Type B pancreatic cell (in vitro differentiated cells): ENCODE measurements at places on chromosomes 11 and 22.
A peak's percentile ranks its signal among the peaks of the same experiment; 100 is the strongest.

GRCh38 chr11:75313513-75314272 lies 37.8 kb downstream of the ARRB1 start:
- DNase-seq, result no peak

DNA sequence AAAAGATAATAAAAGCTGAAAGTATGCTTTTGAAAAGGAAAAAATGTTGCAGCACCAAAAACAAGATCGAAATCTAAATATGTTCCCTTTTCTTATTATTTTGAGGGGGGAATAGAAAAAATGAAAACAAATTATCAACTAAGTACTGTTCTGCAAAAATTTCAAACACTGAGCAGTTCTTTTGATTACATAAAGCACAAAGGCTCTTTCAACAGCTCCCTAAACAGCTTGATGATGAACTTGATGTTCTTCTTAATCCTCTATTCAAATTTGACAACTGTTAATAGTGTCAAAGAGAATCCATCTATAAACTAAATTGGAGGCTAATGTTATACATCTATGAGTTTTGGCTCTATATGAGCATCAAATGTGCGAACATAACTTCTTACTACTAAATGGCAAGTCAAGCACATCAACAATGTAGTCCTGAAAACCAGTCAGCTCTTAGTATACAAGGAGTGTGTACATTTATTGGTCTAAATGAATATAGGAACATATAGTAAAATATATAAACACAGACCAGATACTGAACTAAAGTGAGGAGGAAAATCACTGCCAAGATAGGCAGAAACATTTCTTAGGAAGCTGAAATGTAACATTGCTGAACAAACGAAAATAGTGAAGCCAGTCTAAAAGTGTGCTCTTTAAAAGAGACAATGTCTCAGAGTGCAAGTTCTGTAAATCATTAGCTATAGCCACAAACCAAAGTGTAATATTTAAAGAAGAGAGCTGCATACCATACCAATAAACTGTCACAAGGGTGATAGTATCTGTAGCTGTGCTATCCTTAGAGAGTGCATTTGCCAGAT lies 94.3 kb downstream of the SOX6 start:
- DNase-seq, result no peak

- no peak for DNase-seq
Observed at GRCh38 chr11:111086058-111086457, 159.5 kb upstream of the POU2AF2 start.

GRCh38 chr11:68942751-68943271 lies 38.0 kb downstream of the MRGPRD start:
- no peak for DNase-seq

GRCh38 chr11:111449696-111450479 lies 62.3 kb downstream of the BTG4 start:
- no peak for DNase-seq

GRCh38 chr11:96311120-96311568 lies 31.9 kb downstream of the MAML2 start:
- no peak for DNase-seq

- no peak for DNase-seq
Observed at GRCh38 chr11:2687223-2687530, 12.6 kb downstream of the KCNQ1OT1 start.

- DNase-seq, result peak; percentile 67
Observed at GRCh38 chr11:120137187-120137610, 714 bp downstream of the TRIM29 start.

DNA sequence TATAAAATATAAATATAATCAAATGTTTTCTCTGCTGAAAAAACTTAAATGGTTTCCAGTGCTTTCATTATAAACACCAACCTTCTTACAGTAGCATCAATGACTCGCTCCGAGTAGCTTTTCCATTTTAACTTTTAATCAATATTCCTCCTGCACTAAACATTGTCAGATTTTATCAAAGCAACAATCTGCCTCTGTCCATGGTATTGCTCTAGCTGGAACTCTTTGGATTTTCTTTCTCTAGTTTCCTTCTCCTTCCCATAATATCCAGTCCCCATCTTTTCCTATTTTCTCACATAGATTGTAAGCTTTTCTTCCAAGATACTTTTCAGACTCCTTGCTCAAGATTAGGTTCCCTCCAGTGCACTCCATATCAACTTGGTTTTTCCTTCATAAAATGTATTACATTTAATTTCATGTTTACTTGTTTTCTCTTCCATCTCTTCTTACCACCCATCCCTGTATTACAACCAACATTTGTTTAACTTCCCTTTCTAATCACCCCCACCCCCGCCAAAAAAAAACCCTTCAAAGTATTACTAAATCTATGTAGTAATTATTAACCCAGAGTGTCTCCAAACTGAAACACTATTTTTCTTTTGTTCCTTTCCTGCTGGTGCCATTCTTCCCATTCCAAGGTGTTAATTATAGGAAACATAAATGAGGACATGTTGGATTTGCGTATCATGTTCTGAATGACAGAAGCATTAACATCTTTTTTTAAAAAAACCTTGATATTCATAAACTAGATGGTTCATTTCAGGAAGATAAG lies 716.5 kb downstream of the NELL1 start:
- no peak for DNase-seq

DNA sequence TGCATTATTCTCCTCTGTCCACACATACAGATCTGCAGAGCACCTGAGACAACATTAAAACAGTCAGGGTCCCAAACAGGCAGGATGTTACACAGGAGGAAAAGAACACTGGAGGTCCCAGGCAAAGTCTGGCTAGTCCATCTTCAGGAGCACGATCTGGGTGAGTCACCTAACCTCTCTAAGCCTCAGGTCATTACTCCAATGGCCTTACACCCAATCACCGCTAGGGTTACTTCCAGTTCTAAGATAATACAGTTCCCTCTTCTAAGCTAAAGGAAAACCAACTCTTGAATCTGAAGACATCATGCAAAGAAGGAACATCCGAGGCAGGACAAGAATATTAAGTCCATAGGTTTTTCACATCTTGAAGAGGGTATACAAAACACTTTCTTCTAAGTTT lies 24.5 kb downstream of the ASCC2 start:
- no peak for DNase-seq

DNA sequence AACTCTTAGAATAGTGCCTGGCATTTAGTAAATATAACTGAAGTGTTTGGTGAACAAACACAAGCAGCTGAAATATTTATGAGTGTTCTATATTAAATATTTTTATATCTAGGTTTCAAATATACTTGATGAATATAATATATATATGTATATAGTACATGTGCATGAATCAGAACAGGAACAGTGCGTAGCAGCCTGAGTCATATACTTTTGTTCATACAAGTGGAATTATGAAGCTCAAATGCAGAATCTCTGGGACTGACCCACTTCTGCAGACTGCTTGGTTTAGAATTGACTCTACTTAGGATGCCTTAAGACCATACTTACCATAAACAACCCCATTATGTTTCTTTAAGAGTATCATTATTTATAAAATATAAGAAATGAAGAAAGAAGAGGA lies 997.8 kb upstream of the RAG2 start:
- no peak for DNase-seq

DNA sequence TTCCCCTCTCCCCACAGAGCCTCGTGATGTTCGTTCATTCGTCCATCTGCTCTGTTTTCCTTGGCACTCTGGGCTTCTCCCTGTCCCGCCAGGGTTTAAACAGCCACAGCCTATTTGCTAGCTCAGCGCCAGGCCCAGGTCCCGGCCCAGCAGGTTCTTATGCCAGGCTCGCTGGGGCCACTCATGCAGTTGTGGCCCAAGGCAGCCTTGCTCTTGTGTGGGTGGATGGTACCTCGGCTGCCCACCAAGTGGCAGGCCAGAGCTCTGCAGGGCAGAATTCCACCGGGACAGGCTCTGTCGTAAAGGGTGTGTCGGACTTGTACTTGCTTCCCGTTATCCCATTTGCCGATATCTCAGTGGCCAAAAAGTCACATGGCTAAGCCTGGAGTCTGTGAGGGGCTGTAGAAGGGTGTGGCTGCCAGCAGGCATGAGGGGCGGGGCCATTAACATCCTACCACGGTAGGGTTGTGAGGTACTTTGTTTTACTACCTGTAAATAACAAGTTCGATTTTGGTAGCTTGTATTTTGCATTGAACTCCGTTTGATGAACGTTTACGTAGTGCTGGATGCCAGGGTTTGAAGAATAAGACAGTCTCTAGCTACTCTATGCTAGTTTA lies 7.9 kb downstream of the FAM118A start:
- no peak for DNase-seq

DNA sequence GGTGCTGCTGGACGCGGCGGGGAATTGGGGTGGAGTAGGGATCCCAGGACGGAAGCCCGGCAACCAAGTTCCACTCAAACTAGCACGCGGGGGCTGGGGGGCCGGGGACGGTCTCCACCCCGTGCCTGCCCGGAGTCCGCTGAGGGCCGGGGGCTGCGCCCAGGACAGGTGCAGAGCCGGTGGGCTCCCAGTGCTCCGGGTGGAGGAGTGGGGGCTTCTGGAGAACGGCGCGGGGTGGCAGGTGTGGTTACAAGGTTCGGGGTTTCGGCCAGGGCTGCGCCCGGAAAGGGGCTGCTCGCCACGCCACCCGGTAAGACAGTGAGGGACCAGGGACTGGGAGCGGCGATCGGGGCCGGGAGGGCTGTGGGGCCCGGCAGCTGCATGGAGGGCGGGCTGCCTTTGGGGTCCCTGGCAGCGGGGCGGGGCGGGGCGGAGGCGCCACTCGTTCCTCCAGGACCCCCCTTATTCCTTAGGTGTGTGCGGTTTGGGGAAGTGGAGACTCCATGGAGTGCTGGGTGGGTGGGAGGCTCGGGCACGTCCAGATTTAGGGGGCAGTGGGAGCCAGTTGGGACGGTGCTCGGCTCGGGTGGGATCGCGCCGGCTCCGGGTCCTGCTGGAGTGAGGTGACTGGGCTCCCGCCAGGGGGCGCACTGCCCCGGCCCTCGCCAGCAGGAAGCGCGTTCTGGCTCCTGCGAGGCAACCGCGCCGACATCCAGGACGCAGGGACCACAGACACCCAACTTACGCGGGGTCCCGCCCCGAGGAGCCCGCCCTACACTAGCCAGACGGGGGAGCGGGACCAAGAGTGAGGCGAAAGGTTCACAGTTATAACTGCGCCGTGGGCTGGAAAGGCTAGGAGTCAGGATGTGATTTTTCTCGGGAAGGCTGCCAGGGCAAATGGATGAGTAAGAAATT lies 868 bp downstream of the TSPAN18 start:
- peak; percentile 94 for DNase-seq

- DNase-seq, result no peak
Observed at GRCh38 chr11:18706330-18707243, 8.0 kb downstream of the TMEM86A start.

GRCh38 chr11:33557201-33557600 lies 143.4 kb downstream of the C11orf91 start:
- DNase-seq, result no peak

DNA sequence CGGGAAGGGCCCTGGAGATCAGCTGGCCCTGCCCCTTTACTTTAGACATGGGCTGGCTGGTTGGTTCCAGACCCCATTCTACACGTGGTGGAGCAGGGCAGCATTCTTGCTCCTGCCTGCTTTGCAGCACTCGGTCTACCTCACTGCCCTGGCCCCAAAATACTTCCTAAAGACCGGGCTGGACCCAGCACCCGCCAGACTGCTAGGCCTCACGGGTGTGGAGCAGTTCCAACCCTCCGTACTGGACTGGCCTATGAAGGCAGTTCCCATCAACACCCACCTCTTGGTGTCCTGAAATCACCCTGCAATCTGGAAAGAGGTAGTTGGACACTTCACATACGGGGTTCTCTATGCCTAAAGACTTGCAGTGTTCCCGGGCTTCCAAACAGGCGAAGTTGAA lies 6.4 kb downstream of the MCAT start:
- no peak for DNase-seq

DNA sequence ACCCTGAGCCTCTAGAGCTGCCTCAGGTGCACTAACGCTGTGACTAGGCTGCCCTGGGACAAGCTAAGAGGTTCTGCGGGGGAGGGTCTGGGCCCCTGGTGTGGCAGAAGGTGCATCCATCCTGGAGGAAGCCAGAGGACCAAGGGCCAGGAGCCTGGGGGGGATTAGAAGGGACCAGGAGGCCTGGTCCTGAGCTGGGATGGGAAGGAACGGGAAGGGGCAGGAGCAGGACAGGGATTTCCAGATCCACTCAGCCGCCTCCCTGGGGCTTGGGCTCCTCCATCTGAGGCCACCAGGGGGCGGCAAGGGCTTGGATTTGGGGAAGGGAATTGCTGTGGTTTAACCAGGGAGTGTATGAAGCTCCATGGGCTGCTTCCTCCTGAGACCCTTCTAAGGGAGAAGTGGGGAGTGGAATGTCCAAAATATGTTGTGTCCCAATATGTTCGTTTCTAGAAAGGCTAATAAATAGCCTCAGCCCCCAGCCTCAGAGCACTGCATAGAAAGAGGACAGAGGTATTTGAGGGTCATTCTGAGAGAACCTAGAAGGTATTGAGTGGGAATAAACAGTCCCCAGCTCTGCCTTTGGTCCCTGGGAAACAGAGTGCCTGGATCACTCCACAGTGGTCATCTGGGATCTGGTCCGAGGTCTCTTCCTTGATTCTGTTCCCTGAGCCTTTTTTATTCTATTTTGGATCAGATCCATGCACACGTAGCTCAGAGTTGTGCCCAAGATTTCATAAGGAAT lies 17.4 kb upstream of the PRAME start:
- DNase-seq, result no peak

DNA sequence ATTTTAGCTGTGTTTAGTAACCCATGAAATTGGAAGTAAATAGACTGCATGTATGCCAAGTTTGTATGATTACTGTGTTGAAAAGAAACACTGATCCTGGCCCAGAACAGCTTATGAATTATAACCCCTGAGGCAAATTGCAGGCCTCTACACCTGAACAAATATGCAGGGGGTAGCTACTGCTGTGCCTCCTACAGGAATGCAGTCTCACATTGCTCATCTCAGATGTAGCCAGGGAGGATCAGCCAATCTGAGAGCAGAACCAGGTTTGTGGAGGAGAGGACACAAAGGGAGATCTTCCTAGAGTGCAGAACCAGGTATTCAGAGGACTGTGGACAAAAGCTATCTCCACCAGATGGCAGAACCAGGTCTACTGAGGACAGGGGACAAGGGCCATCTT lies 442.2 kb upstream of the DDI1 start:
- no peak for DNase-seq

DNA sequence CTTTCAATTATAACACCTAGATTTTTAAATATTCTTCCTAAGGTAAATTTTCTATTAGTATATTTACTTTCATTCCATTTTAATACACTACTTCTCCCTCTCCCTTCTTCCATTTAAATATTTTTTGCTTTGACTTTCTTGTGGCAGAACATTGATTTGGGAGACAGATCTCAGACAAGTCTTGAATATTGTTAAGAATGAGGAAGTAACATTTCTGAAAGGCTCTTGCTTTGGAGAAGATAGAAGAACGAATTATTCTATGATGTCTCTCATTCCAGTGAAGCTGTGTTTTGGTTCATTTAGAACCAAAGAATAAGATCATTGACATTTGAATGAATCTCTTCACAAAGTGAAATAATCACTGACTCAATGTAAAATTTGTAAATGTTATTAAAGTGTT lies 2.4 kb downstream of the IPO7 start:
- no peak for DNase-seq
